ENCODE measurements at places on chromosomes 11 and 22.

DNA sequence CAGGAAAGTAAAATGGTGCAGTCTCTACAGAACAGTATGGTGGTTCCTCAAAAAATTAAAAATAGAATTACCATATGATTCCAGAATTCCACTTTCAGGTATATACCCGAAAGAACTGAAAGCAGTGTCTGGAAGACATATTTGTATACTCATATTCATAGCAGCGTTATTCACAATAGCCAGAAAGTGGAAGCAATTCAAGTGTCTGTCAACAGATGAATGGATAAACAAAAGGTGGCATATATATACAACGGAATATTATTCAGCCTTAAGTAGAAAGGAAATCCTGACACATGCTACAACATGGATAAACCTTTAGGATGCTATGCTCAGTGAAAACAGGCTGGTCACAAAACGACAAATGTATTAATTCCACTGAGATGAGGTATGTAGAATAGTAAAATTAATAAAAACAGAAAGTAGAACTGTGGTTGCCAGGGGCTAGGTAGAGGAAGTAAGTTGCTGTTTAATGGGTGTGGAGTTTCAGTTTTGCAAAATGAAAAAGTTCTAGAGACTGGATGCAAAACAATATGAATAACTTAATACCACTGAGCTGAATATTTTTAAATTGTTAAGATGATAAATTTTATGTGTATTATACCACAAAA is 14.5 kb downstream of the SAA1 start:
- no peak for DNase-seq

GRCh38 chr11:17651681-17652080 is 67.7 kb upstream of the MYOD1 start:
- DNase-seq, result no peak

DNA sequence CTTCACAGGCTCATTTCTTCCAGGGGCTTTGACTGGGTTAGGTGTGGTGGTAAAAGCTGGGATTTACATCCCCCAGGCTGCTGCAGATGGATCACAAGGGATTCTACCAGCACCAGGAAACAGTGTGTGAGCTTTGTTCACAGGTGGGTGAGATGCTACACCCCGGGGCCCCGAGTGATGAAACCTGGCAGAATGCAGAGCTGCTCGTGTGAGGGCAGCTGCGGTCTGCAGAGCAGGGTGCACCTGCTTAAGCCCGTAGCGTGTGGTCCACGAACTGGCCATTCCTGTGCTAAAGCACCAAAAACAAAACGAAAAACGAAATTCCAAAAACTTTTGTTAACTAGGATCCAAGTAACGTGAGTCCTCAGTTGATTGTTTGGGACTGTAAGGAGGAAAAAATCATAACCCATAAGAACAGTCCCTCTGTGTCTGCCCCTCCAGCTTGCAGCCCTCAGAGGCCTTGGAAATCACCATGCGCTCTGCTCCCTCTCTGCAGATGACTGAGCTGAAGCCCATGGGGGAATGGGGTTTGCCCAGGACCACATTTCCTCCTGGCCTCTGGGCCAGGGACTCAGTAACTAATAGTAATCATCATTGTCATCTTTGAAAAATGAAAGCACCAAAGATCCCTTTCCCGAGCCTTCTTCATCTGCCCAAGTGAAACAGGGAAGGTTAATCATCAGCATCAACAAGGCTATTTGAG is 24.6 kb downstream of the ELF5 start:
- no peak for DNase-seq

- DNase-seq, result no peak
These were observed 54.8 kb upstream of the B3GAT1 start for GRCh38 chr11:134466610-134467567.

DNA sequence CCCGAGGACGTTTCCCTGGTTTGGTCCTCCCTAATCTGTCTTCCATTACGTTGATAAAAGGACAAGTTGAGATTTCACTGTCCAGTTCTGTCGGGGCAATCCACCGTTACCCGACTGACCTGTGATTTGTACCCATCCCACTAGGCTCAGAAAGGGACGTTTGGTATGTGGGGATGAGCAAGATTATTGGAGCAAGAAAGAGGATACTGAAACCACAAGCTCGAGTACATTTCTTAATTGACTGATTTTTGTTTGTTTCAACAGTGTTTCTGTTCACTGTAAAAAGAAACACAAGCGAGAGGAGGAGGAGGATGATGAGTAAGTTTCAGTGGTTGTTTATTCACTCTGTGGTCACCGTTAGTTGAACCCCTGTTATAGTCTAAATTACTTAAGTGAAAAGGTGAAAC is 969 bp downstream of the CCDC117 start:
- no peak for DNase-seq

GRCh38 chr11:61747192-61747966 is 5.1 kb upstream of the MYRF start:
- peak; percentile 36 for DNase-seq

DNA sequence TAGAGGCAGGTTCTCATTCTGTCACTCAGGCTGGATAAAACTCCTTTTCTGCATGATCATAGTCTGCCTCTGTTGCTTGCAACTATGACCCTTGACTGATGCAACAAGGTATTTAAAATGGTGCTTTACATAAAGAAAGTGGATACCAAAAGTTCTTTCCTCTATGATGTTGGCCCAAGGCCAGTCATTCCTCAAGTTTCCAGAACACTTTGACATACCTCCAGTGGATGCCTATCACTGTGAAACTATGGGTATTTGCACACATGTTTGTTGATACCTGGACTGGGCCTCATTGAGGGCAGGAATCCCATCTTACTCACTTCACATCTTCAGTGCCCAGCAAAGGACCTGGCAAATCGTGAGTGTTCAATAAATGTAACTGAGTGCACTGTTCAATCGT is 159.0 kb upstream of the ZC3H12C start:
- DNase-seq, result no peak

GRCh38 chr11:105622016-105622415 is 12.1 kb downstream of the GRIA4 start:
- DNase-seq, result no peak

DNA sequence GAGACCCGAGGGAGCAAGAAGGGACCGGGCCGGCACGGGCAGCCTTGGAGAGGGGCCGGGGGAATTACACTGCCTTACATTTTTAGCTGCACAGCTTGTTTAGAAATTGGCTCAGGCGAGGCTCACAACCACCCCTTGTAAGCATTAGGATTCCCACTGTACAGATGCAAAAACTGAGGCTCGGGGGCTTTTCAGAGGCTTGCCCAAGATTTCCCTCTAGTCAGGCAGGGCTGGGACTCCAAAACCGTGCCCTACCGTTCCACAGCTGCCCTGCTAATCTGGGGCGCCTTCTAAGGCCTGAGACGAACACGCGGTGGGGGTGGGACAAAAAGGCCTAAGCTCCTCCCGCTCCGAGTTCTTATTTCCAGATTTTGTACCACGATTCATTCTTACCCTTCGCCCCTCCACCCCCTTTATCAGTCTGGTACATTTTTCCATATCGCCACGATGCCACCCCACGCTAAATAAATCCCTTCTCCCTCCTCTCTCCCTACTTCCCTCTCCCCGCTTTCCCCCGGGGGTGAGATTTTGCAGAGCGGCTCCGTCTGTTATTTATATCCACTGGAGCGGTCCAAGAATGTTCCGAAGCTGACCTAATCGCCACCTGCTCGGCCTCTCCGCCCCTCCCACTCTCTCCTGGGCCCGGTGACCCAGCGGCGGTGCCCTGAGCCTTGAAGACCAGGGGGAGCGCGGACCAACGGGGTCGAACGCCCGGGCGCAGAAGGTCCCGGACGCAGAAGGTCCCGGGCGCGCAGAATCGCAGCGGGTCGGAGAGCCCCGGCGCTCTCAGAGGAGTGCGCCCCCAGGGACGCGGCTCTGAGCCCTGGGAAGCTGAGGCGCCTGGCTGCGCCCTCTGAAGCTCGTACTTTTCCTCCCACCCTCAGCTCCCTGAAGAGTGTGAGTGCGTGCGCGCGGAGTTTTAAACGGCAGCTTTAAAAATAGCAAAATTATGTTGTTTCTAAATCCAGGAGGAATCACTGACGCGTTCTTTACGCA is 764 bp upstream of the PACSIN3 start:
- peak; percentile 26 for DNase-seq

GRCh38 chr11:37353192-37353591 is 755.2 kb upstream of the RAG2 start:
- DNase-seq, result no peak

GRCh38 chr11:12602421-12602820 is 71.8 kb upstream of the TEAD1 start:
- no peak for DNase-seq
